SW480 (cell line): ENCODE measurements at places on chromosomes 2 and 18.

- DNase-seq = no peak
Measured at GRCh38 chr2:139000131-139000785, 220.1 kb upstream of the NXPH2 start.

DNA sequence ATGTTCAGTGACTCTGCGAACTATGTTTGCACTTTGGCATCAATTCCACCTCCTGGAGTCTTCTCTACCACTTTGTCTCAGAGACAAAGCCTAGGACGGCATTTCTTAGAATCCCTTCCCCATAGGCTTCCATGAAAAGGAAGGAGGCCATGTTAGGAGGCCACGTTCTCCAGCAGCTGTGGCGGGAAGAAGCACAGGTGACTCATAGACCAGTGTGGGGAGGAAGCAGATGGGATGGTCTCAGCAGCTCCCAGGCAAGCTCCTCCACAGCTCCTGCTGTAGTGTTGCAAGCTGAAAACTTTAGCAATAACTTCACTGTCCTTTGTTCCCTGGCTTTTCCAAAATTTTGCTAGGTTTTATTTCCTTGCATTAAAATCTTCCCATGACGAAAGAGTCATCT, 781.3 kb upstream of the ID2 start:
- DNase-seq = peak; percentile 14

GRCh38 chr2:8296306-8296705, 385.6 kb upstream of the ID2 start:
- DNase-seq = no peak

DNA sequence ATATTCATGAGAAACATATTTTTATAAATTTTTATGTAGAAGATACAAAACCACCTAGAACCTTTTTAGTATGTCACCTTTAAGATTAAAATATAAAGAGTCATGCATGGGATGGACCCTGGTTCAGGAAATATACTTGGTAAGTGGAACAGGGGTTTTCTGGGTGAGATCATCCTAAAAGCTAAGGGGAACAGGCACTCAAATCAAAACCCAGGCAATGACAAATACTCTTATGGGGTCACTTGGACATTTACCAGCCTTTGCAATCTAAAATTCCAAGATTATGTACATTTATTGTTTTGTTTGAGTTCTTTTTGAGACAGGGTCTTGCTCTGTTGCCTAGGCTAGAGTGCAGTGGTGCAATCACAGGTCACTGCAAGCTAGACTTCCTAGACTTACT, 65.8 kb downstream of the SGPP2 start:
- DNase-seq = no peak

GRCh38 chr2:219404954-219405353, 13.2 kb upstream of the DES start:
- DNase-seq = no peak

DNA sequence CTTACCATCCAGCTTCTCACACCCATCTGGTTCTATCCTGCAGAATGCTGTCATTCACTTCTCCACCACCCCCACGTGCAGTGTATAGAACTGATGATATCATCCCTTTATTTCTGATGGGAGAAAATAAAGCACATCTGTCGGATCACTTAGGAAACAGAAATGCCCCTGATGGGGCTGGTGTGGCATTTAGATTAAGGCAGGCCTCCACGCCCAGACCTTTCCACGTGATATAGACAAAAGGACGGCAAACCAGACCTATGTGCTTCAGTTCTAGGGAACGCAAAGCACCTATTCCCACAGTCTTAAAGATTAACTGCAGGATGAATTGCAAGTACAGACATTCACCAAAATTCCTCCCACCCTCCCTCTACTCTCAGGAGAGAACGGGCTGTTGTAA, 27.6 kb upstream of the CABLES1 start:
- peak; percentile 46 for DNase-seq

GRCh38 chr2:134818321-134818720, 20.1 kb upstream of the ACMSD start:
- DNase-seq = peak; percentile 20

GRCh38 chr18:24417480-24417879, 9.0 kb upstream of the IMPACT start:
- DNase-seq = no peak

- no peak for DNase-seq
Measured at GRCh38 chr18:46939998-46940571, 22.7 kb downstream of the KATNAL2 start.

DNA sequence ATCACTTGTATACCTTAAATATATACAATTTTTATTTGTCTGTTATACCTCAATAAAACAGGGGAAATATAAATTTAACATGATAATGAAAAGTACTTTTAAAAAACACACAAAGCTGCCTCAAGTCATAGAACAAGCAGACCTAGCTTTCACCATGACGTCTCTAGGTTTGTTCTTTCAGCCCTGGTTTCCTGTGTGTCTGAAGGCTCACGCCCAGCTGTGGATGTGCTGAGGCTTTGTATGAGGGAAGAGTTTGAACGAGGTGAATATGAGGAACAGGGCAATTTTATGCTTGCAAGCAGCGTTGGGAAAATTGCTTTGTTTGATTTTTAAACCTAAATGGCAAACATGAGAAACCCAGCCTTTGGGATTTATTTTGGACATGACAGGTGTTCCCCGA, 15.3 kb downstream of the SH3RF3 start:
- no peak for DNase-seq

DNA sequence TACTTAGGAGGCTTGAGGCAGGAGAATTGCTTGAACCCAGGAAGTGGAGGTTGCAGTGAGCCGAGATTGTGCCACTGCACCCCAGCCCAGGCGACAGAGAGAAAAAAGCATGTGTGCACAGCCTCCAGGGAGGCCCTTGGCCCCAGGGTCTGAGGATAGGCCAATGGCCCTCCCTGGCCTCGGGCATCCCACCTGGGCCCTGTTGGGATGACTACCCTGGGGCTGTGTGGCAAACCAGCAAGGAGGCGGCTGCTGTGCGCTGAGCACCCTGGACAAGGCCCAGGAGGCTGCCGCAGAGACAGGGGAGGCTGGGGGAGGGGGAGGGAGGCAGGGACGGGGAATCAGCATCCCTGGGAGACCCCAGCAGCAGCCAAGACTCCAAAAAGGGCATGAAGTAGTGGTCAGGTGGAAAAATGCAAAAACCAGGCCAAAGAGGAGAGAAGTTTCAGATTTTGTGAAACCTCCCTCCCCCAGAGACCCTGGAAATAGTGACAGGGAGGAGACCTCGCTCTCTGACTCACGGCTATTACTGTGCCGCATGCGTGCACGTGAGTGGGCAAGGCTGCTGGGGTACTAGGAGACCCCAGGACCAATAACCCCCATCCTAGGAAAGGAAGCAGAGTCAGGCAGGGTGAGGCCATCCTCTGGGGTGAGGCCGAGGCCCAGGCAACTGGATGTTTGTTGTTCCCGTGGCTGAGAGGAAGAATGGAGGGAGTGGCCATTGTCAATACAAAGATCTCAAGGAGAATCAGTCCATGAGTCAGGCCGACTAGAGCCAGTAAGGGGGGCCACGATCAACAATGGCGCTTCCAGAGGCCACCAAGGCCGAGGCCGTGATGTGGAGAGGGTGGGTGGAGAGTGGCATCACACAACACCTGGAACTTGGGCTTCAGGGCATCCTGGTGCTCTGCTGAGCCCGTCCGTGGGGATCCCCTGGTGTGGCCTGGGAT, 16.0 kb upstream of the B3GNT7 start:
- DNase-seq = no peak

- DNase-seq = no peak
Measured at GRCh38 chr2:160859096-160859495, 301.1 kb upstream of the TANK start.

DNA sequence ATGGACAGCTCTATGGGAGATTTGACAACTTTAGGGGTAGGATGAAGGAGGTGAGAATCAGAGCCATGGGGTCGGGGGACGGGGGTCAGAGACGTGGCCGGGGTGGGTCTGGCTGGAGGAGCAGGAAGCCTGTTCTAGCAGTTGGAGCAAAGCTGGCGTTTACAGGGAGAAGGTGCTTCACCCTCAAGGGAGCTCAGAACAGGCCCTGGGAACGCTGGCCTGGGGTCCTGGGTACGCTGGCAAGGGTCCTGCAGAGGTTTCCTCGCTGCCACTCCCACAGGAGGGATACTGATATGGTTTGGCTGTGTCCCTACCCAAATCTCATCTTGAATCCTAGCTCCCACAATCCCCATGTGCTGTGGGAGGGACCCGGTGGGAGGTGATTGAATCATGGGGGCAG, 205.0 kb upstream of the ARL4C start:
- DNase-seq = no peak

GRCh38 chr2:238703436-238703835, 144.4 kb upstream of the TWIST2 start:
- no peak for DNase-seq

DNA sequence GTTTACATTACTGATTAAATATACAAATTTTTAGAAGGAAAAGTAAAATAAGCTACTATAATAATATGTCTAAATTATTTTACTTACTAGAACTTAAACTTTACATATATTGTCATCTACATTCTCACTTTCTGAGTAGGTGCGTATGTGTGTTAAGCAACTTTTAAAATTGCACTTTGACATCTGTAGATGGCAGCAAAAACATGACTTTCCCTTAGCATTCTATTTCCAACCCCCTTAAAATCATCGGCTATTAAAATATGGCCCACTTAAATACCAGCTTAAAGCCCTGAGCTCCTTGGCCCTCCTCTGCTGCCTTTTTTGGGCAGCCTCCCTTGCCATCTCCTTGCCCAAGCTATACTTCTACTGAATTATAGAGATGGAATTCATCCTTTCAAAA, 78.0 kb downstream of the UPP2 start:
- DNase-seq = peak; percentile 31

- DNase-seq = no peak
Measured at GRCh38 chr2:9445089-9445488, 21.6 kb downstream of the CPSF3 start.

DNA sequence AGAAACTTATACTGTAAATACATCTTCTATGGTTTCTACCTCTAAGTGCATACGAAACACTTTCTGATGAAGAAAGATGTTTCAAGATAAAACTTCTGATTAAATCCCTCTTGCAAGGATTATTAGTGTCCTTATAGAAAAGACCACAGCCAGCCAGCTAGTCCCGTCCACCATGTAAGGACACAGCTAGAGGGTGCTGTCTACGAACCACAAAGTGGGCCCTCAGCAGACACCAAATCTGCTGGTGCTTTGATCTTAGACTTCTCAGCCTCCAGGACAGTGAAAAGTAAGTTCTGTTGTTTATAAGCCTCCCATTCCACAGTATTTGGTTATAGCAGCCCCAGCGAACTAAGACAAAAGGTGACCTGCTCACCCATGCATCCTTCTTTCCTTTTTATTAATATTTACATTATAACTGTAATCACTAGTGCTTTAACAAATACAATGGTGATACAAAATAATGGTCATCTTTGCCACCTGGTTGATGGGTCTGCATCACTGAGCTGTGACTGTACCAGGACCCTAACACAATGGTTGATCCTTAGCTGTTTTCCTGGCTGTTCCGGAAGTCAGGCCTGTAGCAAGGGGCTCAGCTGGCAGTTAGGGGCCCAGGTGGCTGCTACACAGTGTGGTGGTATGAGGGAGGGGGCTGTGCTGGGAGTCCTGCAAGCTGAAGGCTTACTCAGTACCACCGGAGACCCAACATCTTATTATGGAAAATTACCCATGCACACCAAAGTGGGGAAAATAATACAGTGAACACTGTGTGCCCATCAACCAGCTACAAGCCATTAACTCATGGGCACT, 108.5 kb upstream of the SMAD7 start:
- DNase-seq = no peak

- peak; percentile 83 for DNase-seq
Measured at GRCh38 chr2:17879137-17879912, 858 bp downstream of the KCNS3 start.

- no peak for DNase-seq
Measured at GRCh38 chr2:160352500-160352899, 141.1 kb downstream of the RBMS1 start.

DNA sequence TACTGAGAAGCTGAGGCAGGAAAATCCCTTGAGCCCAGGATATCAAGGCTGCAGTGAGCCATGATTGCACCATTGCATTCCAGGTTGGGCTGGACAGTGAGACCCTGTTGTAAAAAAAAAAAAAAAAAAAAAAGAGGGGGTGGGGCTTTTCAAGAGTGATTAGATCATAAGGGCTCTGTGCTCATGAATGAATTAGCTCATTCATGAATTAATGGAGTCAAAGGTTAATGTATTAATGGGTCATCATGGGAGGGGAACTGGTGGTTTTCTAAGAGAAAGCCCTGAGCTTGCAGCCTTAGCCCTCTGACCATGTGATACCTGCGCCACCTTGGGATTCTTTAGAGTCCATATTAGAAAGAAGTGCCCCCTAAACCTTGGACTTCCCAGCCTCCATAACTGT, 4.5 kb downstream of the SLC19A3 start:
- no peak for DNase-seq

DNA sequence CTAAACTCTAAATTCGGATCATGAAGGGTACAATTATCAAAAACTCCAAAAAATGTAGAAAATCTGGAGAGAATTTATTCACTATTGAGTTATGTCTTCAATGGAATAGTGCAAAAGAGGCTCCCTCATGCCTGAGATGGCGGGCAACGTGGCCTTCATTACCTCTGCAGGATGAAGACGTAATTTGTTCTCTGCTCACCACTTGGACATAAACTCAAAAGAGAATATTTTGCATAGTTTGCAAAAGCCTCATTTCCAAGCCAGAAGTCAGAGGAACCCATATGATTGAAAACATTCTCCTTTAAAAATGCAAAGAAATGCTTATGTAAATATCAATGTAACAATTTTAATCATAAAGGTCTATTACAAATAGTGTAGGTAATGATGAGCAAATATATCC, 58.7 kb downstream of the SLC25A12 start:
- no peak for DNase-seq

- DNase-seq = no peak
Measured at GRCh38 chr2:203412546-203413331, 84.5 kb downstream of the ABI2 start.

DNA sequence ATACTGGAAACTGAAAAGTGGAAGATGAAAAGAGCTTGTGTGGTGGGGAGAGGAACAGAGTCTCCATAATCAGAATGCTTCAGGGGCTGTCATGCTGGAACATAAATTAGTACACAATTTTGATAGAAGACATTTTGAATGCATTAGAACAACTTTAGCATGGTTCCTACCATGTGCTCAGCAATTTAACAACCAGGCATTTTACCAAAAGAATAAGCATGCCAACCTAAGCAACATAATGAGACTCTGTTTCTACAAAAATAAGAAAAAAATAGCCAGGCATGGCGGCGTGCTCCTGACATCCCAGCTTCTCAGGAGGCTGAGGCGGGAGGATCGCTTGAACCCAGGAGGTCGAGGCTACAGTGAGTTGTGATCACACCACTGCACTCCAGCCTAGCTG, 40.5 kb upstream of the TMEM18 start:
- no peak for DNase-seq

DNA sequence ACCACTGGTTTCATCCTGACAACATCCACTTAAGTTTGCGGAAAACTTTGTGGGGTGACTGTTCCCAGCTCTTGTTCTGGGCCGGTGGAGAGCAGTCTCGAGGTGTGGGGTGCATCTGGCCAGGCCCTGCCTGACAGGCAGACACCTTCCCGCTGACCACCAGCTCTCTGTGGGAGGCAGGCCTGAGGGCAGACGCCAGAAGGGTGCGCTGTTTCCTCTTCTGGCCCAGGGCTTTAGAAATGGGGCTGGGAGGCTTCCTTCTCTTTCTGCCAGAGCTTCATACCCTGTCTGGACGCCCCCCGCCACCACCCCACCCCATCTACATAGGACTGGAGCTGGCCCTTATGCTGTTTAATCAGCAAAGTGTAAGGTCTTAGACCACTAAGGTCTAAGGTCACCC, 263.8 kb downstream of the LOXHD1 start:
- no peak for DNase-seq
